SIG-M5 (cell line): ENCODE measurements at places on chromosomes 5 and 9.
A peak's percentile ranks its signal among the peaks of the same experiment; 100 is the strongest.

GRCh38 chr9:72443855-72444254 lies 77.6 kb upstream of the TMC1 start:
- peak; percentile 38 for DNase-seq

GRCh38 chr9:94768766-94769165 lies 42.3 kb downstream of the AOPEP start:
- no peak for DNase-seq

DNA sequence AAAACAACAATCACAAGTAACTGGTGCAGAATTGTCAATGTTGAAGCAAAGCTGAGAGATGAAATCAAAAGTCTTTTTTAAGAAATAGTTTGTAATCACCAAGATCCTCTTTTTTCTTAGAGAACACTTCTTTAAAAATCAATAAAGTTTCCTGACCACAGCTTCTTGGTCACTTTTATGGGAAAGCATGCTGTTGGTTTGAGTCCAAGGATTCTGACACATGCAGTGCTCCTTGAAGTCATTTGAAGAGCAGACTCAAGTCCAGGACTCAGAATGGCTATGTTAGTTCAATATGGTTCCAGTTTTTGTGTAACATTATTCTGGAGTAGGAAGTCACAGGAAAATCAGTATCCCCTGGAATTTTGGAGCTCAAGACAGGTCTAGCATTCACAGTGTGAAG lies 480.6 kb downstream of the NR2F1-AS1 start:
- no peak for DNase-seq

DNA sequence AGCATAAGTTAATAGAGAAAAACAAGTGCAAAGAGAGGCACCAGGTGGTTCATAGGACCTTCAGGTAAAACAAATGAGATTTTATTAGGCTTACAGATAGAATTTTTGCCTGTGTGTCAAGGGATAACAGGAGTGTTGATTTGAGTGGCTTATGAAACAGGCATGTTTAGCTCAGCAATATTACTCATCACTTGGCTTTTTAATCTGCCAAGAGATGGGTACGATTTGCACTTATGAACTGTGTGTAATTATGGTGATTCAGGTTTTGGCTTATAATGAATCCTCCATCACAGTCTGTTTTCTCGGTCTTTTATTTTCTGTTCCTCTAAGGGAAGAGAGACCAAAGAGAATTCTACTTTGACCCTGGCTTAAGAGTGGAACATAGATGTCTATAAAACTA lies 199.3 kb downstream of the DMRTA1 start:
- no peak for DNase-seq
